ENCODE measurements at places on chromosomes 7 and 10.

- DNase-seq = no peak
Measured at GRCh38 chr10:59537501-59537900, 172.1 kb downstream of the SLC16A9 start.

GRCh38 chr7:65269150-65269856, 104.4 kb upstream of the ZNF92 start:
- DNase-seq = no peak

- peak; percentile 59 for DNase-seq
Measured at GRCh38 chr7:126696256-126697038, 556.3 kb downstream of the GRM8 start.

DNA sequence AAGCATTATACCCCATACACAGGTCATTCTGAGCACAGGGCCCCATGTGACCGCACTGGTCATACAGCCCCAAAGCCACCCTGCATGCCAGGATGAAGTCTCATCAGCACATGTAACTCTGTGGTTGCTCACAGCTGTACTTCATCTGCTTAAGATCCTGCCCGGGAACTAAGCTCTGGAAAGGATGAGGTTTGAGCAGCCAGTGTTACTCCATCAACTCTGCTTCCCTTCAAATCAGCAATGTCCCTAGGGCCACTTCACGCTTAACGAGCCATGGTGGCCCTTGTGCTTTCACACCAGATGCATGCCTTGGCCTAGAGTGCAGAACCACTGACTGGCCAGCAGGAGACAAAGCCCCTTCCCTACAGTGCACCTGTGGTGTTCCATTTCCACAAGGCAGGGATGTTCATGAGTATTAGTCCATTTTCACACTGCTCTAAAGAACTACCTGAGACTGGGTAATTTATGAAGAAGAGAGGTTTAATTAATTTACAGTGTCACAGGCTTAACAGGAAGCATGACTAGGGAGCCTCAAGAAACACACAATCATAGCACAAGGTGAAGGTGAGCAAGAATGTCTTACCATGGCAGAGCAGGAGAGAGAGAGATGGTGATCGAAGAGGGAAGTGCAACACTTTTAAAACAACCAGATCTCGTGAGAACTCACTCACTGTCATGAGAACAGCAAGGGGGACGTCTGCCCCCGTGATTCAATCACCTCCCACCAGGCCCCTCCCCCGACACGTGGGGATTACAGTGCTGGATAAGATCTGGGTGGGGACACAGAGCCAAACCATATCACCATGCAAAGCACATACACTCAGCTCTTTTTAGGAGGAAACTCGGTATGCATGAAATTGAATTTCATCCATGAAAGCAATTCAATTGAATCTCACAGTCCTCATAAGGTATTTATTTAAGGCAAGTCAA, 149.0 kb upstream of the CDCA7L start:
- DNase-seq = no peak
